ENCODE measurements at places on chromosomes 2 and 18. TPM values are rescaled to one million over a fixed set of nuclear protein-coding genes. Genes with fewer than 3 reads are reported as not detected.

Gene RAMP1
- polyA plus RNA-seq = 76.1 TPM

Gene AKAIN1
- 0.12 TPM for polyA plus RNA-seq

Gene DAPL1
- 1.6 TPM for polyA plus RNA-seq

Gene HS1BP3
- 30.7 TPM for polyA plus RNA-seq

Gene COL3A1
- polyA plus RNA-seq = 1,077 TPM

Gene PROKR1
- 0.15 TPM for polyA plus RNA-seq

- no peak for DNase-seq
Observed at GRCh38 chr18:9081940-9082339, 20.6 kb upstream of the NDUFV2 start.

- no peak for DNase-seq
Observed at GRCh38 chr2:149087751-149088150, 49.3 kb downstream of the LYPD6B start.

GRCh38 chr2:9234680-9235146, 28.1 kb downstream of the ASAP2 start:
- DNase-seq = no peak

DNA sequence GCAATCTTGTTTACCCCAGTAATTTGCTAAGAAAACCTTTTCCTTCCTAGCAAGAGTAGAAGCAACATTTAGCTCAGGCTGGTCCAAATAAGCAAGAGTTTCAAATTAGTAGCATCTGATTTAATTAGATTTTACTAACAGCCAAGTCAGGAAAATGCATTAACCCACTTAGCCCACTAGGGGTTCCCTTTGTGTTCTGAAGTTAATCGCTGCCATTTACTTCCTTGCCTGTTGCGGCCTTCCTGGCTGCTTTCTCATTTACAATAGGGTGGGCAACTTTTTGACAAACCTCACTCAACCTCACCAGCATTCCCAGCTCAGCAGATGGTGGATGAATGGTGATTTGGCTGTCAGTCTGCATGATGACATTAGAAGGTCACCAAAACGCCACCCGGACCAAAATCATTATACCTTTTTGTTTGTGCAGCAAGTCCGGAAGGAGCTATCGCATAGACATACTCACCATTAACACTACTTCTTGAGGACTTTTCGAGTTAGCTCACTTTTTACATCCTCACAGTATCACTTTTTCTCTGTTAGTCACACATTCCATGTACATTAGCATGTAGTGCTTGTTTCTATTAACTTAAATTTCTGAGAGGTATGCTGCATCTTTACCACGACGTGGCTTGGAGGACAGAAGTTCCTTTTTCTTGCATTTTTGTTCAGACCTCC, 101.5 kb upstream of the SETBP1 start:
- DNase-seq = no peak

DNA sequence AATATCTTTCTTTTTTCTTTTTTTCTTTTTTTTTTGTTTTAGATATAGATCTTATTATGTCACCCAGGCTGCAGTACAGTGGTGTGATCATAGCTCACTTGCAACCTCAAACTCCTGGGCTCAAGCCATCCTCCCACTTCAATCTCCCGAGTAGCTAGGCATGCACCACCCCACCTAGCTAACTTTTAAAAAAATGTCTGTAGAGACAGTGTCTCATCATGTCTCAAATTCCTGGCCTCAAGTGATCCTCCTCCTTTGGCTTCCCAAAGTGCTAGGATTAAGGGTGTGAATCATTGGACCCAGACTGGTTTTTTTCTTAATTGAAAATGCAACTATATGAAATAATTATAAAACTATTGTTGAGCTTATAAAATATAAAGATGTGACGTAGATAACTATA, 9.8 kb upstream of the ZCCHC2 start:
- DNase-seq = no peak

DNA sequence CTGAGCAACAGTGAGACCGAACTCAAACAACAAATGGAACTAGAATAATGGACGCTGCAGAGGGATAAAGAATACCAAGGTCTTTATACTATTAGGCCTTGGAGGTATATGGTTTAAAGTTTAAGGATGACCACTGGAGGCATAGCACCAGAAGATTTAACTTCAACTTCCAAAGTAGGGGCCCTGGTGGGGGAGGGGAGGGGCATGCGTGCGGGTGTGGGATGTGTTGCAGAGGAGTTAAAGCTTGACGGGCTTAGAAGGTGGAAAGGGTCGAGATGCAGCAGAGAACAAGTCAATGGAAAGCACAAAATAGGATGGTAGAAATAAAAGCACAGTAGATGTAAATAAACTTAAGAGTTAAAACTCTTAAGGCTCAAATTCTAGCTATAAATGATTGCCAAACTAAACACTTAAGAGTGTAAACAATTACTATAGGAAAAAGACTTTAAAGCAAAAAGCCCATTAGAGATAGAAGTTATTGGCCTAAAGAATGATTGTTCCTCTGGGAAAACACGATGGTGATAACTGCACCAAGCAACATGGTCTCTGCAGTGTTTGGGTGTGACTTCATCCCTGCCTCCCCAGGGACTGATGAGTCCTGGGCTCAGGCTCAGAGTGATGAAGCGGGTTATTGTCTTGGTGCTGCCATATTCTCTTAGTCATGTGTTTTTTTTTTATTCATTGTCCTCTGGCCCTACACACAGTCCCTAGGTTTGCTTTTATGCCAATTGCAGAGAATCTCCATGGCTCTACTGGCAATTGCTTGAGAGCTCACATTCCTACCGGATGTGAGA, 13.0 kb downstream of the RRM2 start:
- DNase-seq = no peak

DNA sequence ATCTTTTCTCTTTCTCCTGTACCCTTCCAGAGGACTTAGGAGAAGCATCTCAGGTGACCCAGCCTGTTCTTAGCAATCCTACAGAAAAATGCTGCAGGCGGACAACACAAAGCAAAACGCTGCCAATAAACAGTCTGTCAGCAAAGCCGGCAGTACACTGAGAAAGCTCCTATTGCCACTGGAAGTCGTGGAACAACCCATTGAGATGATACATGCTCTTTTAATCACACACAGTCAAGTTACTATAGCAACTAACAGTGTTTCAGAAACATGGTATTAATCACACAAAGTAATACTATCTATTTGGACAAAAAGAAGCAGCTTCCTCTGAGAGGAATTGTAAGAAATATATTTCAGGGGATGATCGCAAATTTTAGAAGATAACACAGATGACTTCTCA, 10.5 kb downstream of the CTLA4 start:
- DNase-seq = no peak

DNA sequence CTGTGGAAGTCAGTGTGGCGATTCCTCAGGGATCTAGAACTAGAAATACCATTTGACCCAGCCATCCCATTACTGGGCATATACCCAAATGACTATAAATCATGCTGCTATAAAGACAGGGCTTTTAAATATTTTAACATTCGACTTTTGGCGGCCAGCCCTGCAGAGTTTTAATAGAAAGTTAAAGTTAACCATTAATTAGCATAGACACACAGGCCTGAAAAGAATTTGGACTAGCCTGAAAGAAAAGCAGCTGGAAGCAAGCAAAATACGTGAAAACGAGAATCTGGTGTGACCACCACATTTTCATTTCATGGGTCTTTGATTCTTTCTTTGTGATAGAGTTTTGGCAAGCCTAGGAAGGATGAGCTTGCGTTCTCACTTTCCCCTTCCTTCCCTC, 184.0 kb downstream of the SCG2 start:
- no peak for DNase-seq

GRCh38 chr2:203744091-203744490, 37.7 kb downstream of the CD28 start:
- DNase-seq = no peak

DNA sequence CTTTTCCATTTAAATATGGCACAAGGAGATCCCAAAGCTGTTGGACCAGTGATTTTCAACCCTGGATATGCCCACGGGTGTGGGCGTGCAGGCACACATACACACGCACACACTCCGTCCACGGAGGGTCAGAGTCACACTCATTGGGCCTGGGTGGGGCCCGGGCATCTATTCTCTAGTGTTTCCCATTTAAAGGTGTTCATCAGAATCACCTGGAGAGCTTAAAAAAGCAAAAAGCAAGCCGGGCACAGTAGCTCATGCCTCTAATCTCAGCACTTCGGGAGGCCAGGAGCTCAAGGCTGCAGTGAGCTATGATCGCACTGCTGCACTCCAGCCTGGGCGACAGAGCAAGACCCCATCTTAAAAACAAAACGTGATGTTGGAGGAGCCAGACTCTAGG, 329.0 kb downstream of the GBX2 start:
- DNase-seq = no peak

DNA sequence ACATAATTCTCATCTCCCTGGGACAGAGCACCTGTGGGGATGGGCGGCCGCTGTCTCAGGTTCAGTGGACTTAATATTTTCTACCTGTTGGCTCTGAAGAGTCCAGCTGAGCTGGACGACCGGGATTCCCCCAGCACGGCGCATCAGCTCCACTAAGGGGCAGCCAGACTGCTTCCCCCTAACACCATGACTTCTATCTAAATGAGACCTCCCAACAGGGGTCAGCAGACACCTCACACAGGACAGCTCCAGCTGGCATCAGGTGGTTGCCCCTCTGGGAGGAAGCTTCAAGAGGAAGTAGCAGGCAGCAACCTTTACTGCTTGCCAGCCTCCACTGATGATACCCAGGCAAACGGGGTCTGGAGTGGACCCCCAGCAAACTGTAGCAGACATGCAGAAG, 226.0 kb upstream of the DSEL start:
- DNase-seq = no peak

DNA sequence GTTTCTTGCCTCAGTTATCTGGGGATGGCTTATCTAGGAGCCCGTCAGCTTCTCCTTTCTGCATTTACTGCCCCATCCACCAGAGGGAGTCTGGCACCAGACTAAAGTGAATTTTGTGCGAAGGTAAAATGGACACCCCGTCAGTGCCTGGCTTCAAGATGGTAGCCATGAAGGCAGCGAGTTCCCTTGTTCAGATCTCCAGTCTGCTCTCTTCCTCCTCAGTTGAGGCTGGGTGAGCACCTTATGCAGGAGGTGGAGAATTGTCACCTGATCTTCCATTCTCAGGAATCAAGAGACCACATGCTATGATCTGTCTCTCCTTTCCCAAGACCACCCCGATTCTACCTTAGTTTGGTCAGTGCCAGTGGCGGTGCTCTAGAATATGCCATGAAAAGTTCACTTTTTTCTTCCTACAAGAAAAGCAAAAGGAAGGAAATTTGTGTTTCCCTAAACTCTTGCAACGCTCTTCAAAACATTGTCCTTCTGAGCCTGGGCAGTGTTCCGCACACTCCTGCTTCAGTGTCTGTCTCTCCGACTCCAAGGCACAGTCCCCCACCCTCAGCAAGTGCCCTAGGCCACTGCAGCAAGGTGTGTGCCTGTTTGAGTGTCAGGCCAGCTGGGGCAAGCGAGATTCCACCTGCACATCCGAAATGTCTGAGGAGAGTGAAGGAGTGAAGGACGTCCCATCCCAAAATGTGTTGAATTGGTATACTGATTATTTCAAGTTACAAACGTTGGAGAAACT, 168.6 kb downstream of the SS18 start:
- no peak for DNase-seq

DNA sequence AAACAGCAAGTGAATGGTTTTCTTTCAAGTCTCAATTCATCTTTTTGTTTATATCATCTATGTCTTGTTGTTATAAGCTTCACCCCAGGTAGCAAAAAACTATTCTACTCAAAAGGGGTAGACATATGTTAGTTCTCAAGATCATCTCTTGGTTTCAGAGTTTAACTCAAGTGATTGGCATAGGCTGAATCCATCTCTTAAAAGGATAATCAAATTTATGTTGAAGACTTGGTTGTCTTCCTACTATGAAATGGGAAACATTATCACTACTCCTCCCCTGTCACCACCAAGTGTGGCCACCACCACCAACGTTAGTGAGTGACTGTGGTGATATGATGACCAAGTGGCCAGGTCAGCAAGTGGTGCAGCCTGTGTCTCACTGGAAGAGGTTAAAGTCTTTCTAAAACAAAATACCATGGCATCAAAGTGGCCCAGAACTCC, 1.5 kb downstream of the IL1B start:
- DNase-seq = no peak

GRCh38 chr2:20223407-20224163, 1.3 kb downstream of the SDC1 start:
- DNase-seq = no peak

- DNase-seq = no peak
Observed at GRCh38 chr2:41914936-41915335, 132.9 kb upstream of the PKDCC start.

- DNase-seq = no peak
Observed at GRCh38 chr2:64952511-64953482, 36.4 kb upstream of the SLC1A4 start.
